Stimulated activated CD4-positive, alpha-beta T cell treated with anti-CD3 and anti-CD28 coated beads, Interleukin-15, amount 100 ng/mL, for 1 hour (primary cell): ENCODE measurements at places on chromosomes 5 and 9.

DNA sequence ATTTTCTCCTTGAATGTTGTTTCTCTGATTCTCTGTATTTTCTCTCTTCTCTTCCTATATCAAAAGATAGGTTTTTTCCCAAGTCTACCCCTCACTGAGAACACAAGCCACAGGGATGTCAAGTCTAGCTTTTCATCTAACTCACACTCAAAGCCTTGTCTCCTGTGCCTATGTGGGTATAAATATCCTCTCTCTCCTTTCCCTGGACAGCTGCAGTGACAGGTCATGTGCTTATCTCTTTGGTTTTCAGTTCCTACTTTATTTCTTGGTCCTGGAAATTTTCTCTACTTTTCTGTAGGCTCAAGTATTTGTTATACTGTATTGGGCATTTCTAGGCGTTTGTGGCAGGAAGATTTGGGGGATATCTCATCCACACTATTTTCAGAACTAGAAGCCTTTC is 182.4 kb upstream of the MVB12B start:
- no peak for DNase-seq

DNA sequence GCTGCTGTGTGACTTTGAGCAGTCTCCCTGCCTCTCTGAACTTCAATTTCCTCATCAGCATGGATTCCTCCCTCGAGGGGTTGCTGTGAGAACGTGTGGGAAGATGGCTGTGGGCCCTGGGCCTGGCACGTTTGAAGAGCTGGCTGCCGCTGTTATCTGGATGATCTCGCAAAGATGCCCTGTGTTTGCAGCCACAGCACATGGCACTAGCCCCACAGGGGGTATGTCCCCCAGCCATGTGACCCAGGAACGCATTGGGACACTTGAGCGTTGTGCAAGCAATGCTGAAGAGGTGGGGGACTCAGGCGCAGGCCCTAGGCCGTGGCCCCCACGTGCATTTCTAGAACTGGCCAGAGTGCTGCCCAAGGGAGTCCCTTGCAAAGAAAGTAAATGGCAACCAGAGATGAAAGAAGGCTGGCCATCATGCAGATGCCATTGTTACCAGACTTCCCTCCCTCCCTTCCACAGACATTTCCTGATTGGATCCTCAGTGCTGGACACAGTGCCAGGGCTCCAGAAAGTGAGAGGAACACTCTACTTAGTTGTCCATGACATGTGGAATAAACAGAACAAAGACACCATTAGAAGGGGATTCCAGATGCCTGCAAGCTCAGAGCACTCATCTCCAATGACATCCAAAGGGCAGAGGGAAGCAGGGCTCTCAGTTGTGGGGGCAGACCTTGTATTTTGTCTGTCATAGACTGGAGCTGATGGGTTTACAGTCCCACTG is 65.1 kb upstream of the NEURL1B start:
- DNase-seq = no peak

GRCh38 chr9:70444904-70445303 is 30.4 kb upstream of the KLF9 start:
- no peak for DNase-seq

DNA sequence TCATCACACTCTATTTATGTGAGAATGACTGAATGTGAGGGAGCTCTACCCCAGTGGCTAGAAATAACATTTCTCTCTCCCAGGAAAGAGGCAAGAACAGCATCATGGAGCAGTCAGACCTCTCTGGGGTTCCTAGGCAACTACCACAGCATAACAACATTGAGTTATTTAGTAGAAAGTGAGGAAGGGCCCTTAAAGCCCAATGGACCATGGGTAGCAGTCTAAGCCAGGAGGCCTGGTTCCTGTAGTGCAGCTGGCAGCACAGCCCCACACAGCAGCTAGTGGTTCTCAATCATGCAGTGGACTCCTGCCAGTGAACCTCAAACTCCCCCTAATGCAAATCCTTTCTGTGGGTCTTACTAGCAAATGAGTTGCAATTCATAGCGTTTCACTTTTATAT is 55.3 kb downstream of the SPEF2 start:
- DNase-seq = no peak

- DNase-seq = no peak
These were observed 95.2 kb downstream of the C9orf50 start for GRCh38 chr9:129525656-129526196.

- no peak for DNase-seq
These were observed 54.1 kb downstream of the IL31RA start for GRCh38 chr5:55905251-55905650.

GRCh38 chr9:86458191-86458855 is 104.1 kb upstream of the TUT7 start:
- DNase-seq = no peak

- DNase-seq = no peak
These were observed 4.2 kb downstream of the DHX29 start for GRCh38 chr5:55303238-55303690.

DNA sequence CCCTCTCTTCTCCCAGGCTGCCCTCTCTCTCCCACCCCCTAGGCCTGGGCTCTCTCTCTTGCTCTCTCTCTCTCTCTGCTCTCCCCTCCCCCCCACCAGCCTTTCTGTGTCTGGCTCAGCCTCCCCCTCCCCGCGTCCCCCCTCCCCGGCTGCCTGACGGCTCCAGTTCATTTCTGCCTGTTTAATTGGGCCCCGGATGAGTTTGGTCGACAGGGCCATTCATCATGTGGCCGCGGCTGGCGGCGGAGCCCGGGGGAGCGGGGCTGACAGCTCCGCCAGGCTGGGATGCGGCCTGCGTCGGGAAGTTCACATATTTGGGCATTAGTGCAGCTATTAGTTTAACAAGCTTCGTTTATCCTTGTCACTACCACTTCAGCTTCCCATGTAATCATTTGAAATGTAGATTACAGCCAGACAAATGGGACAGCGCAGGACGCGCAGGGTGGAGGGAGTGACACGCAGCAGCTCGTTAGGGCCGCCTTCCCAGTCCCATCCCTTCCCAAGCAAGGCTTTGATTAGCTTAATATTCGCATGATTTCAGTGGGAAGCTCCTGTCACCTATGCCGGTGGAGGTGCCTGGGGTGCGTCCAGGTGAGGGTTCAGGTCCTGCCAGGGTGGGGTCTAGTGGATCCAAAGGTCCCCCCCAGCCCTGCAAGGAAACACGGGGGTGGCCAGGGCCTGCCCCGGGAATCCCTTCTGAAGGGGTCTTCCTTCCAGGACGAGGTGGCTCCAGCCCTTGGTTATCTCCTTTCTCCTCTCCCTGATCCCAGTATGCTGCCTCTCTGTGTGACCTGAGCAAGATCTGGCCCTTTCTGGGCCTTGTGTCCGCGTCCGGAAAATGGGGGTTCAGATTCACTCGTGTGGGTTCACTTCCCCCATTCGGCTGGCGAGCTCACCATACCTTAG is 214.8 kb downstream of the PAX5 start:
- DNase-seq = no peak

GRCh38 chr5:81626524-81626923 is 124.4 kb downstream of the SSBP2 start:
- DNase-seq = no peak

- no peak for DNase-seq
These were observed 5.9 kb upstream of the ERAP2 start for GRCh38 chr5:96870094-96871026.

DNA sequence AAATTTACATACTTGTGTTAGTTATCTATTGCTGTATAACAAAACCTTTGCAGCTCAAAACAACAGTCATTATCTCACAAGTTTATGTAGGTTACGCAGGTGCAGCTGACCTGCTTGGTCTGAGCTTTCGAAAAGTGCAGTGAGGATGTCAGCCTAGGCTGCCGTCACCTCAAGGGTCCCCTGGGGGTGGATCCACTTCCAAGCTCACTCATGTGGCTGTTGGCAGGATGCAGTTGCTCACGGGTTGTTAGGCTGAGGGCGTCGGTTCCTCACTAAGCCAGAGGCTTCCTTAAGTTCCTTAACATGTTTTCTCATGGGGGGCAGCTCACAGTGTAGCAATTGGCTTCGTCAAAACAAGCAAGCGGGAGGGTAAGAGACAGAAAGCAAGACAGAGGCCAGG is 139.8 kb downstream of the DOCK8 start:
- no peak for DNase-seq

DNA sequence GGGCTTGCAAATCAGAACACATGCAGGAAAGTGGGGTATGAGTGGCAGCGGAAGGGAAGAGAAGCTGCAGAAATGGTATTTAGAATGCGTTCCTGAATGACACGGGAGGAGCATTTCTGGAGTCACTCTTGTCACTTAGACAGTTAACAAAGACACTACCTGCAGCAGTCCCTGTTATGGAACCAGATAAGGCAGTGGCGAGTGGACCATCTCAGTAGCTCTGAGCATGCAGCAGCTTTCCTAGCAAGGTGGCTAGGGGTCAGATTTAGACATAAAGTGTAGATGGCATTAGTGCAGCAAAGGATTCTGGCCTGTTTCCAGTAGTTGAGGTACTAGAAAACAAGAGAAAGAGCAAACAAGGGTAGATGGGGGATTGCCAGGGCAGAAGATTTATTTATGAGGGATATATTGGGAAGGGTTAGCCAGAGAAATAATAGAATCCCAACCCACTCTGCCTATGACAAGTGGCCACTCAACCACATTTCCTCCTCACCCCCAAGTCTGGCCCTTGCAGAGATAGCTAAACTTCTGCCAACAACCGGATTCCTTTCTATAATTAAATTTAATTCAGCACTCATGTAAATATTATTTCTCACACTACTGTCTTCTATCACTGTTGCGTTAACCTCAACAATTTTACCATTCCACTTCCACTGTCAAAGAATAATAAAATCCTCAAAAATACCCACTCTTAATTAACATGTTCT is 201.6 kb downstream of the DCP2 start:
- DNase-seq = no peak

DNA sequence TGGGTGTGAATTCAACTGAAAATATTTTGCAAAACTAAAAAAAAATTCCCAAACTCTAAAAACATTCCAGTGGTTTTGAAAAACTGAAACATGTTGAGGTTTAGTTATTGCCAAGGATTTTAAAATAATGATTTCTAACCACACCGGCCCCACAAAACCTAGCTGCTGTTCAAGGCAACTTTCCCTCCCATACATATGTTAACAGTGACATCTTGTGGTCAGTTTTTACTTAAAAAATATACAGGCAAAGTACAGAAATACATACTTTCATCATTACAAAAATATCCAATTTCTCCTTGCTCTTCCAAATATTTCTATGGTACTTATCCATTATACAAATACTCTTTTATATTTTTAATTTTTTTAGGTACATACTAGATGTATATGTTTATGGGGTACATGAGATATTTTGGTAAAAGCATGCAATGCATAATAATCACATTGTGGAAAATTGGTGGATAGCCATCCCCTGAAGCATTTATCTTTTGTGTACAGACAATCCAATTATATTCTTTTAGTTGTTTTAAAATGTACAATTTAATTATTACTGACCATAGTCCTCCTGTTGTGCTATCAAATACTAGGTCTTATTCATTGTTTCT is 34.4 kb upstream of the MRPS30 start:
- no peak for DNase-seq

GRCh38 chr5:149298842-149299404 is 27.3 kb downstream of the AFAP1L1 start:
- DNase-seq = no peak

DNA sequence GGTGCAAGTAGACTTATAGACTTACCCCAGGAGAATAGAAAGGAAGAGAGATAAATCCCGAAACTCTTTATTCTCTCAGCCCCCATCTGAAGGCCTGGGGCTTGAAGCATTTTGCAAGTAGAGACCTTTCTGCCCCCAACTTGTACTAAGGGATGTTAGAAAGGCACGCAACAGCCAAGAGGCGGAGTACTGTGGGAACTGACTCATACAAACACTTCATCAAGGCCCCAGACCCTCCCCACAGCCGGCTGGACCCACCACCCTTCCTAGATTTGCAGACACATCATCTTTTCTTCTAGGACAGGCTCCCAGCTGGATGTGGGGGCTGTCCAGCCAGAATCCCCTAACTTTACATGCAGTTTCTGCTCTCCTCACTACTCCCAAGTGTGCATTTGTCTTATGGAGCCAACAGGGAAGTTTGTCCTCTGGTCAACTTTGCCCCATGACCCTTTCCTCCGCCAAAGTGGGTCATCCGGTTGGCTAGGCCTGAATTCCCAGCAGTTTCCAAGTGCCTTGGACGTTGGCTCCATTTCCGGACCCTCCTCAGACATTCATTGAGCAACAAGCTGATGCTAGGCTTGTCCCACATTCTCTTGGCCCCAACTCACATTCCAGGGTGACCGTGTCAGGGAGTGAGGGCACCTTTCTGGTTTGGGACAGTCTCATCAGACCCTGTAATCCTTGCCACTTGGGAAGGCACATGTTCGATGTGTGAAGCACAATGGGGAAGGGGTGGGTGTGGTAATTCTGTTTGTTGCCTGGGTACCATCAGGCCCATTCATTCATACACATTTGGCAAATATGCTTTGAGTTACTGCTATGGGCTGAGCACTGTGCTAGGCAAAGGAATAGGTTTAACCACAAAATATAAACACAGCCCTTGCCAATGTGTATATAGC is 64.6 kb downstream of the ABLIM3 start:
- no peak for DNase-seq

DNA sequence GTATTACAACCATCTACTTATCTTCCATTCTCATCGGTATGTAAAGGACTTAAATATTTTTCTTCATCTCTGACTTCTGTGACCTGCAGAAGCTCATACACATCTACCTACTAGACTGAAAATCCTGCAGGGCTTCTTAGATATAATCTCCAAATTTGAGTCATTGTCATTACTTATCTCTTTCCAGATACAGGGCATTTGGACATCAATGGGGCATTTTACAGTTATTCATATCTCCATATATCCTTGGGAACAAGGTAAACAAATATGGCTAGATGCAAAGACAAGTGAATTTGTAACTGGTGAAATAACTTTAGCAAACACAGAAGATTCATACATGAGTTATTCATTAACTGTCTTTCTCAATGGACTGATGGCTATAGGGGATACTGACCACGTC is 37.7 kb upstream of the IL7R start:
- DNase-seq = no peak

- DNase-seq = no peak
These were observed 17.6 kb downstream of the DENND1A start for GRCh38 chr9:123912167-123912897.

DNA sequence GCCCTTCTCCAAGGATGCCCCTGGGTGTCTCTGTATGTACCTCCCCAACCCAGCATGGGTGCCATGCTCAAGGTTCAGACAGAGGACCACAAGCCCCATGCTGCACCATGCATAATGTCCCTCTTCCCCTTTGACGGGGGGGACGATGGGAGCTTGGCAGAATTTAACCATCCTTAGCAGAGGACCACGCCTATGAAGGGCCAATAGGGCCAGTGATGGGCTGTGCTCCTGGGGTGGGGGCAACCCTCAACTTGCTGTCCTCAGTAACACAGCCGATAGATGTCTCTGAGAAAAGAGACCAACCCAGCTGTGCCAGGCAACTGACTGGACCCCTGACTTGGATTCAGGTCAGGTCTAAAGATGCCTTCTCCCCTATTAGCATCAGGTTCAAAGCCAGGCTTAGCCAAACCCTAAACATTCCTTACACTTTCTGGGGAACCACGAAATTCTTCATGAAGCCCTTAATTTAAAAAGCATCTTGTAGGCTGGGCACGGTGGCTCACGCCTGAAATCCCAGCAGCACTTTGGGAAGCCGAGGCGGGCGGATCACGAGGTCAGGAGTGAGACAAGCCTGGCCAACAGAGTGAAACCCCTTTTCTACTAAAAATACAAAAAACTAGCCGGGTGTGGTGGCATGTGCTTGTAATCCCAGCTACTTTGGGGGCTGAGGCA is 20.7 kb upstream of the JADE2 start:
- DNase-seq = no peak
